HFFc6 (cell line): ENCODE measurements at places on chromosomes 7 and 10.

DNA sequence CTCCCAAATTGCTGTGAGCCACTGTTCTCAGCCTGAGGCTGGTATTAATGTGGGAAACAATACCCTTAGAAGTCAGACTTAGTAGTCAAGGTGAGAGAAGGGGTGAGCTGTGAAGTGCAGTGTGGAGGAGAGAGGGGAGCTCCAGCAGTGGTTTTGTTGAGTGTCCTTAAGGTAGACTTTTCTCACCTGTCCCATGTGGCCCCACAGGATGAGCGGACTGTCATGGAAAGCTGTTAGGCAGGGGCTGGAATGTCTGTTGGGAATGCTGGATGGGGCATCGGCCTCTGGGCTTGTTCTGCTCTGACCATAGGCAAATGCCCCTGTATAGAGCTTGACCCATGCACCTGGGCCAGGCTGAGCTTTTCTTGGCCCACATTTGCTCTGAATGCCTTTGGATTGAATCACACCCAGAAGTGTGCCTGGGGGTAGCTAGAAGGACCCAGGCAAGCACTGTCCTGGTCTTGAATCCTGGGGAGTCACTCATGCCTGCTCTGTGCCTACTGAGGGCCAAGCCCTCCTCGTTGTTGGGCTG, 36.3 kb upstream of the SH2D4B start:
- H3K4me3 ChIP-seq, result peak overlapping the region; percentile 61
- H3K27me3 ChIP-seq, result no peaks in the 10 kb centered on the region; the same call in 1 of the 2 replicates
- H3K36me3 ChIP-seq, result peaks cover 30% of the 10 kb centered on the region
- peak overlapping the region; percentile 92 for H3K27ac ChIP-seq
- H3K4me1 ChIP-seq, result peaks cover 100% of the 10 kb centered on the region

DNA sequence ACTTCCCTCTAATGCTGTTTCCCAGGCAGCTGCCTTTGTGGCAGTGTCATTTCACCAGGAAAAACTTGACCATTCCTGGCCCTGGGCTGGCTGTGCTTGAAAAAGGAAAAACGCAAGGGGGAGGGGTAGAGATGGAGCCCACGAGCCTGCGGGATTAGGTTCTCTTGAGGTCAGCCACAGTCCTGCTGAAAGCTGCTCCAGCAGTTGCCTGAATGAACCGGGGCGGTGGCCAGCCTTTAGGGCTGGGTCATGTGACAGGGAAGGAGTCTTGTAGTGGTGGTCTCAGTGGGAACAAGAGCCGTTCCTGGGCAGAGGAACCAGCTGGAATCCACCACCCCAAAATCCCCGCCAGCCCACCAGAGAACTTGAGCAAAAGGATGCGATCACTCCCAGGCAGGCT, 51.2 kb upstream of the LRRC4 start:
- H3K27ac ChIP-seq, result peak overlapping the region; percentile 11; the same call in 1 of the 2 replicates
- H3K4me1 ChIP-seq, result peaks cover 31% of the 10 kb centered on the region
- no peak overlapping the region for H3K4me3 ChIP-seq
- H3K36me3 ChIP-seq, result peaks cover 5% of the 10 kb centered on the region

- H3K36me3 ChIP-seq, result peaks cover 4% of the 10 kb centered on the region; the same call in 1 of the 2 replicates
- DNase-seq, result no peak
- peaks cover 27% of the 10 kb centered on the region; the same call in 1 of the 2 replicates for H3K4me1 ChIP-seq
- no peaks in the 10 kb centered on the region for H3K27me3 ChIP-seq
Observed at GRCh38 chr7:19305698-19306097, 160.5 kb upstream of the FERD3L start.

DNA sequence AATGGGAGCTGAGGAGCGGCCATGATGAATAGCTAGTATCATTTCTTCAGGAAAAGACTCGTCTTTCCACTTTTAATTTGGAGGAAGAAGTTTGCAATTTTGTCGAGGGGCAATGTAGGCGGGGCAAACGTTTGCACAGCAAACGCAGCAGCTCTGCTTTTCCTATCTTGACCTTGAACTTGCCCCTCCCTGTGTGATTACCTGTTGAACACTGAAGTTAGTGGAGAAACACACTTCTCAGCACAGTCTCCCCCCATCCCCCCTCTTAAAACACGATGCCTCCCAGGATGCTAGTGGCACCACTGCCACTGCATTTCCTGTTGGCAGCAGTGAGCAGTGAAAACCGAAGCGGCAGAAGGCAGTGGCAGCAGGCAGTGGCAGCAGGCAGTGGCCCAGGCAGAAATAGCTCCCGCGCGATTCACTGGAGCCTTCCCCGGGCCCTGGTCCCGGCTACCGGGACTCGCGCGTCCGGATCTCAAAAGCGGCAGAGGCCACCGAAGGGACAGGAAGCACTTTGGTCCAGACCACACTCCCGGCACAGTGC, at the start of gene EPDR1:
Gene EPDR1 (plus strand): TSS at position 336 of the 544 bp plus-strand sequence. CDS start 300 bp downstream, outside the sequence.
- H3K4me3 ChIP-seq, result no peak within 1 kb of the TSS
- H3K27ac ChIP-seq, result no peak within 1 kb of the TSS

DNA sequence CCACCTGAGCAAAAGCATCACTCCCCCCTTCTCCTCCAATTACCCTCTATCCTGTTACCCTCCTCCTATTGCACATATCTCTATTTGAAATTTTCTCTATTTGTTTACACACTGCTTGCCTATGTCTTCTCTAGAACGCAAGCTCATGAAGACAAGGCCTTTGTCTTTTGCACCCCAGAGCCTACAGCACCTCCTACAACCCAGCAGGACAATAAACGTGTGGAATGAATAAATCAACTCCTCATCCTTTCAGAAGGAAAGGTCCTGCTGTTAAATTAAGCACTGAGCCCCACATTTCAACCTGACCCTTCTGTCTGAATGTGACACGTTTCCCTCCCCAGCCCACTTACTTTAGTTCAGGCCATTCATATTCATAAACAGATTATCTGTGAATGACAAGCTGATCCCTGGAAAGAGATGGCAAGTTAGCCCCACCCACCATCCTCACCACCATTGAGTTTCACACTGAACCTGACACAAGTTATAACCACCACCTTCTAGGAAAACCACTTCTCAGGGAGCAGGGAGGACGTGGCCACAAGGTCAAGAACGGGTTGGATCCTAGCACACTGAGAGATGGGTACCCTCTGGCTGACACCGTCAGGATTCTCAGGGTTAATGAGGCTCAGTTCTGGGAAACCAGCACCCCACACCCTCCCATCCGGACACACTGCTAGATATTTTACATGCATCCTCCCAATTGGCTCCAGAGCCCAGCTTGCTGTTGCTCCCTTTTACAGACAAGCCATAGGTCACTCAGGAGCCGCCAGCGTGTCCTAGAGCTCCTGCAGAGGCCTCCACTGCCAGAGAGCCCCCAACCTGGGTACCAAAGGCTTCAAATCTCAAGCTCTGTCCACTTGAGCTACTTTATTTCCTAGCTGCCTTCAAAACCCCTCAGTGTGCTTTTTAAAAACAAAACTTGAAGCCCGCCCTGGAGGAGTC, 934 bp downstream of the PRTFDC1 start:
- peaks cover 4% of the 10 kb centered on the region; the same call in 1 of the 2 replicates for H3K36me3 ChIP-seq
- no peaks in the 10 kb centered on the region; the same call in 1 of the 2 replicates for H3K27me3 ChIP-seq
- H3K4me3 ChIP-seq, result peak overlapping the region; percentile 84
- peaks cover 54% of the 10 kb centered on the region for H3K4me1 ChIP-seq

DNA sequence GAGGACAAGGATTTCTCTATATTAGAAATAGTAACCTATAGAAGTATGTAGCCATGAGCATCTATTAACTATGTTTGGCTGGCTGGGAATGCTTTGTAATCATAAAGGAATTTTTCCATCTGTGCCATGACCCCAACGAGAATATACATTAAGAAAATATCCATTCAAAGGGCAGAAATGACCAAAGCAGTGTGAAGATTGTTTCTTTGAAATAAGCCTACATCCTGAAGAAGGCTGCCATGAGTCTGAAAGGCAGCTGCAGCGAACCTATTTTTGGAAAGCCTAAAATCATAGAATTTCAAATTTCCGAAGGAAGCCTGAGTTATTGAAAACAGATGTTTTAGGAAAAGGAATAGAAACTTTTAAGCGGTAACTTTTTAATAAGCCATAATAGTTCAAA, 244.2 kb upstream of the FOXK1 start:
- H3K27ac ChIP-seq, result no peak overlapping the region
- H3K4me3 ChIP-seq, result no peak overlapping the region
- H3K36me3 ChIP-seq, result no peaks in the 10 kb centered on the region
- no peaks in the 10 kb centered on the region for H3K4me1 ChIP-seq

DNA sequence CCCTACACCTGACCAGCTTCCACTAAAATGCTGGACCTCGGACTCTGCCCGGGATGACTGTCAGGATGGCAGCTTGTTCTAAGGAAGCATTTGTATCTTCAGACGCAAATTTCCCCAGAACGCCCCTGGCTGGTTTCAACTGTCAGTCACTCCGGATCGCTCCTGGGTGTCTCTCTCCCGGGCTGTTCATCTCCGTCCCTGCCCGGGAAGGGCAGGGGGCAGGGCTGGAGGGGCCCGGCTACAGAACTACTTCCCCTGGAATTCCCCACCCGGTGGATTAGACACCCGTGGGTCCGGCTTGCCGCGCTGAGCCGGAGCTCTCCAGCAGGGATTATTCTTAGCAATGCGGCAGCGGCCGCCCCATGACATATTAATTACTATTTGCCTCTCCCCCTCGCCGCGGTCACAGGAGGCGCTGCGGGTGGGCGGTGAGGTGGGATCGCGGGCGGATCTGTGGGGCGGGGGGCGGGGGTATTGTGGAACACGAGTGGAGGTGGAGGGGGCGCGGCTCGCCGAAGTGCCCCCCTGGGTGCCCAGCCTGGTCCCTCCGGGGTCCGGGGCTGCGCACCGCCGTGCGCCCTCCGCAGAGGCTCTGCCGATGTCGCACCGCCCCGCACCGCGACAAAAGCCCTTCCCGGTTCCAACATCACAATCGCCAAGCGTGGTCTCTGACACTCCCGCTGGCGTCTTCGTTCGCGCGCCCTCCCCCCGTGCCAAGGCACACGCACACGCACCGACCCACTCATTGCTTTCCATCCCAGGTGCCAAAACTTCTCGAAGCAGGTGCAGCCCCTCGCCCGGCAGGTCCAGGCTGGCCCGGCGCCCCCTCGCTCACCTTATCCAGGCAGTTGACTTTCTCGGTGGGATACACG, 276.1 kb upstream of the NEBL start:
- H3K36me3 ChIP-seq, result no peaks in the 10 kb centered on the region
- DNase-seq, result no peak
- H3K4me1 ChIP-seq, result no peaks in the 10 kb centered on the region
- no peak overlapping the region for H3K4me3 ChIP-seq

DNA sequence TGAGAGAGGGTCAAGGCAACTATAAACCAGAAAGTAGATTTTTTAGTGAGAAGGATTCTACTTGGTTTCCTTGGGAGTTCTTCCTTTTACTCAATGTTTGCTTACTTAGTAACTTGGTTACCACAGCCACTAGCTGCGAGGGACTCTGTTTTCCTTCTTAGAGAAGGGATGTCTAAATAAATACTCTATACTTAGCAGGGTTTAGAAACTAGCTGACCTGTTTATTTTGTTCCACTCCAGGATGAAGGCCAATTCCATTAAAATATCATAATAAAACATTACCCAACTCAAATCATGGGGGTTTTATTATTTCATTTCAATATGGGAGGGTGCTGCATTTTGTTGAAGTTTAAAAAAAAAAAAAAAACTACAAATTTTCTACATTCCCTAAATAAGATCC, 87.3 kb downstream of the PPP1R3A start:
- peaks cover 4% of the 10 kb centered on the region; the same call in 1 of the 2 replicates for H3K36me3 ChIP-seq
- H3K4me3 ChIP-seq, result no peak overlapping the region
- no peak overlapping the region for H3K27ac ChIP-seq
- DNase-seq, result no peak
